Amygdala (tissue), 56 donors: ENCODE measurements at places on chromosomes 5 and 9.
A peak's percentile ranks its signal among the peaks of the same experiment; 100 is the strongest.

GRCh38 chr5:168176251-168176650 is 115.2 kb upstream of the WWC1 start:
- DNase-seq = no peak

- DNase-seq = no peak
Measured at GRCh38 chr5:135662683-135663082, 83.9 kb upstream of the CXCL14 start.

- no peak for DNase-seq
Measured at GRCh38 chr9:98887918-98888510, 55.7 kb upstream of the COL15A1 start.

GRCh38 chr5:154486427-154486866 is 8.4 kb upstream of the HAND1 start:
- DNase-seq = no peak

GRCh38 chr5:133234911-133235310 is 183.1 kb downstream of the HSPA4 start:
- no peak for DNase-seq

- DNase-seq = no peak
Measured at GRCh38 chr9:112878752-112879151, 11.9 kb downstream of the SLC46A2 start.

- no peak for DNase-seq
Measured at GRCh38 chr5:53416144-53416738, 64.2 kb upstream of the FST start.

GRCh38 chr5:142600611-142601358 is 85.1 kb downstream of the FGF1 start:
- peak; percentile 30 for DNase-seq

- DNase-seq = no peak
Measured at GRCh38 chr5:10194083-10194482, 55.6 kb downstream of the ATPSCKMT start.

- DNase-seq = no peak
Measured at GRCh38 chr5:65032250-65032649, 263.5 kb downstream of the CWC27 start.

GRCh38 chr5:78482948-78483347 is 122.5 kb downstream of the SCAMP1 start:
- no peak for DNase-seq

- DNase-seq = no peak
Measured at GRCh38 chr9:74577956-74578355, 80.8 kb downstream of the RORB start.

DNA sequence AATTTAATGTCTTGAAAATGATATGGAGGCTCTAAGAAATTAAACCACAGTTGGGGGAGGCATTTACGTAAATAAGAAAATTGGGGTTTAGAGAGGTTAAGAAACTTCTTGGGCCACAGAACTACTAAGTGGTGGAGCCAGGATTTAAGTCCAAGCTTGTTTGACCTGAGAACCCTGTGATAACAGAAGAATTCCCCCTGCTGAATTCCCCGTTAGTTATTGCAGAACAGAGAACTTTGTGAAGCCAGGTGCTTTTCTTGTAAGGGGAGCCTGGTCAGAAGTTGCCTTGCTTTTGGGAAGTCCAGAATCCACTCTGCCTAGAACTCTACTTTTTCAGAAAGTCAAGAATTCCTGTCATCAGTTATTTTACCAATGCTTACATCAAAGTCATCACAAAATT is 309.3 kb upstream of the SEMA6A start:
- DNase-seq = no peak

DNA sequence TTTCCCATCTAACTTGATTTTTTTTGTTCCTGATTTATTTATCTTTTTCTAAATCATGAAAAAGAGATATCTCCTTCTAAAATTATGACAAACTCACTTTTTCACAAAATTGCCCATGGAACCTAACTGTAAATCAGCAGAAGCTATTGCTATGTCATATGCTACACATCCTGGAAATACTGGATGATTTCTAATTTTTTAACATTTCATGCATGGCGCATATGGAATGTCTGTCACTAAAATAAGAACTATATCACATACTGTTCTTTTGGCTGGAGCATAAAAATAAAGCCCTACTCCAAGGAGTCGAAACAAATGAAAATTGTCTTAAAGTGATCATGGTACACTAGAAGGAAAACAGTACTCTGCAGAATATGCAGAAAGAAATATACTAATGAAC is 60.6 kb downstream of the CAMK4 start:
- DNase-seq = no peak

DNA sequence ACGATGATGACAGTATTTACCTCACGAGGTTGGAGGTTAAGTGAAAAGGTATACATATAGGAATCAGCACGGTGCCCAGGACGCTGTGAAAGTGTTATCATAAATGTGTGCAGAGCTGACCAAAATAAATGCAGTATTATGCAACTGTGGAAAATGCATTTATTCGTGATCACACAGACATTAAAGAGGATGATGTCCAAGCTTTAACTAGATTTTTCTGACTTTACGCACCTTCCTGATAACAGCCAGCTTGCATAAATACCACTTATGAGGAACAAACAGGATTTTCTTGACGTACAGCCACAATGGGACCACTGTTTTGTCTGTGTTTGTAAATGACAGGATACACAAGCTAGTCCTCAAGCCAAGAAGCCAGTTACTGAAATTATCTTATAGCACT is 71.4 kb upstream of the ATP10B start:
- no peak for DNase-seq

DNA sequence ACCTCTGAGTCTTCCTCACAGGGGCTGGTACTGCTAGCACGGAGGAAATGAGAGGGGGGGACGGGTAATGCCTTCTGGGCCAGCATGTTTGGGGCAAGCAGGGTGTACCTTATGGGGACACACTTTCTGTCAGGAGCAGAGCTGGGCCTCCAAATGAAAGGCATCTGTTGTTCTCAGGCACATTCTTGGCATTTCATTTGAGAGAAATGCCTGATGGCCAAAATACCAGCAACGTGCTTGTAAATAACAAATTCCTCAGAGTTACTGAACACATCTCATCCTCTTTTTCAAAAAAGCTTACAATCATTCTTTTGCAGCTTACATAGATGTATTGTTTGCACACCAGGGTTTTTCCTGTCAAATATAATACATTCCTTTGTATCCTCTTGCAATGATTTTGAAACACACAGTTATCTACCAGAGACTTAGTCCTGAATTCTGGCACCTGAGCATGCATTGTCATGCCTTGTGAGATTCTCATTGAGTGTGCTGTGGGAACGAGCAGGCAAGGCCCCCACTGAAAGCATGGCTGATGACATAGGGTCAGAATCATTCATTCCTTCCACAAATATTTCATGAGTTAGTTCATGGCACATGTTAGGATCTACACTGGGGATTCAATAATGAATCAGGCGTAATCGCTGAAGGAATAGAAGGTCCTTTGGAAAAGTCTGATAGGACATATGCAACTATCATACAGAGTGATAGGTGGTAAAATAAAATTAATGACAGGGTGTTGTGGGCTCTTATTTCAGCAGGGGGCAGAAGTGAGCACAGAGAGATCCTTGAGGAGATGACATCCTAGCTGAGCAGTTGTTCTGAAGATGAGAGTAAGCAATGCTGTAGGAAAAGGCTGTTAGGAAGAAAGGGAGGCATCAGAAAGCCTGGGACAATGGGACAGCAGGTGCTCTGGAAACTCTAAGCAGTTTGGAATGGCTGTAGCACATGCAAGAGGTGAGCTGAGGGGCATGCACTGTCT is 260.9 kb upstream of the TUT7 start:
- no peak for DNase-seq

GRCh38 chr5:111310711-111311620 is 86.8 kb downstream of the CAMK4 start:
- DNase-seq = no peak

- DNase-seq = no peak
Measured at GRCh38 chr5:113047234-113047633, 70.6 kb downstream of the DCP2 start.

DNA sequence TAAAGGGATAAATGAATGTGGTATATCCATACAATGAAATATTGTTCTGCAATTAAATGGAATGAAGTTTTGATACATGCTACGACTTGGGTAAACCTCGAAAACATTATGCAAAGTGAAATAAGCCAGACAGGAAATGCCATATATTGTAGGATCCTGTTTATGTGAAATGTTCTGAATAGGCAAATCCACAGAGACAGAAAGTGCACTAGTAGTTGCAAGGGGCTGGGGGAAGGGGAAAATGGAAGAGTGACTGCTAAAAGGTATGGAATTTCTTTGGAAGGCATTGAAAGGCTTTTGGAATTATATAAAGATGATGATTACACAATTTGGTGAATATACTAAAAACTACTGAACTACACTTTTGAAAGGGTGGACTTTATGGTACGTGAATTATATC is 97.0 kb downstream of the FOXD1 start:
- no peak for DNase-seq

DNA sequence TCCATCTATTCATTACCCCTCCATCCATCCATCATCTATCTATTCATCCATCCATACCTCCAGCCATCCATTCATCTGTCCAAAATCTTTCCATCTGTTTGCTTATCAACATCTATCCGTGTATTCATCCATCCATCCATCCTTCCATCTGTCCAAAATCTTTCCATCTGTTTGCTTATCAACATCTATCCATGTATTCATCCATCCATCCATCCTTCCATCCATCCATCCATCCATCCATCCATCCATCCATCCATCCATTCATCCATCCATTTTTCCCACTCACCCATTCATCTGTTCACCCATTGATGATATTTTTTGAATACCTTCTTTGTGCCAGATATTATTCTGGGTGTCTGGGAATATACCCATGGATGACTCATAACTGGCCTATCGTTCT is 12.8 kb downstream of the VCAN start:
- DNase-seq = no peak

GRCh38 chr9:130422546-130422945 is 22.2 kb upstream of the ASS1 start:
- no peak for DNase-seq

- no peak for DNase-seq
Measured at GRCh38 chr9:76216161-76216649, 178.0 kb downstream of the RFK start.

- DNase-seq = no peak
Measured at GRCh38 chr5:137292461-137293027, 206.6 kb downstream of the SPOCK1 start.

DNA sequence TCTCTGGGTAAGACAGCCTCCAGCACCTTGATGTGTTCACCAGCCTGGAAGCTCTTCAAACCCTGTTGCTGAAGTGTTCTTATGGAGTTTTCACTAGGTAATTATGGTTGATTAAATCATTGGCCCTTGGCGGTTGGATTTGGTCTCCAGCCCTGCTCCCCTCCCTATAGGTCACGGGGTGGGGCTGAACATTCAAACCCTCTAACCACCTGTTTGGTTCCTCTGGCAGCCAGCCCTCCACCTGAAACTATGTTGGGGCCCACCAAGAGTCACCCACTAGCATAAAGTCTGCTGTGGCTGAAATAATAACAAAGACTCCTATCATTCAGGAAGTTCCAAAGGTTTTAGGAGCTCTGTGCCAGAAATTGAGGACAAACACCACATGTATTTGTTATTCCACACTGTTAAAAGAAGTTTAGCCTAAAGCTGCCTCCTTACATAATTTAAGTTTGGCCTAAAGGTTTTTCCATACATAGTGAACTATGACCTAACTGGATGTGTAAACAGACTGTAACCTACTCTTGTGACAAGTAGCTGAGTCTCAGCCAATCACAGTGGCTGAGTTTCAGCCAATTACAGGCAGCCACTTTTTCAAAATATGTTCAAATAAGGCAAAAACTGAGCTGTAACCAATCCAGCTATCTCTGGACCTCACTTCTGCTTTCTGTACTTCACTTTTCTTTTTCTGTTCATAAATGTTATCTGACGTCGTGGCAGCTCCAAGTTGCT is 34.8 kb downstream of the TMEM252 start:
- no peak for DNase-seq

DNA sequence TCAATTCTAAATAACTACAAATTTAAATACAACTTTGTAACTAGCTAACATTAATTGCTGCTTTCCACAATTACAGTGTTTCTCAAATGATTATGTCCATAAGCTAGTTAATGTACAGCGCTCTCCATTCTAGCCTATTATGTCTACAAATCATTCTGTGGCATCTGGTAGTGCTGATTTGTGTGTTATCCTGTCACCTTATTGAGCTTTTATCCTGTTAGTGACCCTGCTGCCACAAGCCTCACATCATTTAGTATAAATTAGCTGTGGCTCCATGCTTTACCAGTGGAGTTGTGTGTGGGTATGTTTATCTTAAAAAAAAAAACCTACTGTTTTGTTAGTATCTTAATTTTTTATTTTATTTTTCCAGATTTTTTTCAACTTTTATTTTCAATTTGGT is 112.6 kb upstream of the PJA2 start:
- no peak for DNase-seq

- DNase-seq = no peak
Measured at GRCh38 chr9:113578279-113578865, 114.8 kb downstream of the RGS3 start.

DNA sequence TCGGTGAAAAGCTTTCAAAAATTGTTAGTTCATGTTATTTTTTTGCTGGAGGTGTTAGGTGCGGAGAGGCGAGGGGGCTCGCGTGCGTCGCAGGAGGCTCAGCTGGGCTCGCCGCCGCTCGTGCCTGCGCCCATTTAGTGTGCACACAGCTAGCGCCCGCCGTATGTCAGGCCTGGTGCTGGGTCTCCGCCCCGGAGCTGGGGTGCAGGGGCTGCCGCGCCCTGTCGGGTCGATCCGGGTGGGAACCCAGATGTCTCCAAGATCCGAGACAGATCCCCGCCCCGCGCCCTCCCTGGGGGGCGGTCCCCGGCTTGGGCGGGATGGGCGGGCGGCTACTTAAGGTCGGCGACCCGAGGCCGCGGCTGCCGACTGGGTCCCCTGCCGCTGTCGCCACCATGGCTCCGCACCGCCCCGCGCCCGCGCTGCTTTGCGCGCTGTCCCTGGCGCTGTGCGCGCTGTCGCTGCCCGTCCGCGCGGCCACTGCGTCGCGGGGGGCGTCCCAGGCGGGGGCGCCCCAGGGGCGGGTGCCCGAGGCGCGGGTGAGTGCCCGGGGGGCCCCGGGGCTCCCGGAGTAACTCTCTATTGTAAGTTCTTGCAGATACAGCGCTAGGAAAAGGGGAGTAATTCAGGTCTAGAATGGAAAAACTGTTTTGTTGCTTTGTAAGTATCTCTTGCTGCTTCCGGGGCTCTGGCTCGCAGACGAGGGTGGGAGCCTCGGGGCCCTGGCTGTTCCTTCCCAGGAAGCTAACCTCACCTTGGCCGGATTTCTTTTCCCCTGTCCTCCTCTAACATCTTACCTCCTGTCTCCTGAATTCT is 31.7 kb downstream of the GSN start:
- DNase-seq = no peak

DNA sequence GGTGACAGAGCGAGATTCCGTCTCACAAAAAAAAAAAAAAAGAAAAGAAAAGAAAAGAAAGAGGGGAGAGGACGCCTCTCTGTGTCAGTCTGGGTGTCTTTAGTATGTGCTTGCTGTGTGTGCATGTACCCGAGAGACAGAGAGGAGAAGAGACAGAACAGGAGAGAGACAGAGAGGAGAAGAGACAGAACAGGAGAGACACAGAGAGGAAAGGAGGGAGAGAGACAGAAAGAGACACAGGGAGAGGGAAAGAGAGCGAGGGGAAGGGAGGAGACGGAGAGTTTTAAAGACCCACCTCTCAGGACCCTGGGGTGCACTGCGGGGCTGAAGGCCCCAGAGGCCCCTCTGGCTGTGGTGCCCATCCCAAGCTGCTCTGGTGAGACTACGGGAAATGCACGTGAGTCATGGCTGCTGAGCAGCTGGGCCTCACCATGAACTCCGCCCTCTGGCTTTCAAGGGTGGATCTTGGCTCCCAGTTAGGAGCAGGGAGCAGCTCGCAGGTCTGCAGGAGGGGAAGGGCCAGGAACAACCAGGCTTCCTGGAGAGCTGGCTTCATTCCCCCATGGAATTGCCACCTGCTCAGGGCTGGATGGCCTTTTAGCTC is 7.9 kb downstream of the SLC6A3 start:
- DNase-seq = no peak
